SJCRH30 (cell line): ENCODE measurements at places on chromosomes 5 and 9.

DNA sequence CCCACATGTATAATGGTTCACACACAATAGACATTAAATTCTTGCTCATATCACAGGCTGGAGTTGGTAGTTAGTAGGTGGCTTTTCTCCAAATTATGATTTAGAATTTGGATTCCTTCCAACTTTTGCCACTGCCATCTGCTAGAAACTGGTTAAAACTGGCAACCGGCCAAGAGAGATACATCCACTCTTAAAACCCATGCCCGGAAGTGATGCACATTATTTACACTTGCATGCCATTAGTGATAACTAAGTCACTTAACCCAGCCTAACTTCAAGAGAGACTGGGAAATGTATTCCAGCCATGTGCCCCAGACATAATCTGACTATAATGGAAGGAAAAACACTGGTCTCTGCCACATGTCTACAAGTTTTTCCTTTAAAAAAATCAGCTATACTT, 395.7 kb upstream of the SEMA6A start:
- DNase-seq: peak; percentile 95

DNA sequence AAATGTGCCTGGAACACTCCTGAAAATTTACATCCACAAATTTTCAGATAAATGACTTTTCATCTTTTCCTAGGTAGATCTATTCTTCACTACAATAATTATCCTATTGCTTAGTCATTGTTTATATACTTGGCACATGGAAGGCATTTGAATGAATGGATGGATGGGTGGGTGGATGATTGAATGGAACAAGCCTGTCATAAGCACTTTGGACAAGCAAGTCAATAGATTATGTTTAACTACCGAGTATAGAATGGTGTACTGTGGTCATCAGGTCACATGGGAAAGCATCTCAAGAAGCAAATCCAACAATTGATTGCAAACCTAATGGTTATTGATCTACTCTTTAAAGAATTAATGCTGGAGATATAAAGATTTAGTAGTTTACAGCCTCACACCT, 114.4 kb upstream of the DMRTA1 start:
- no peak for DNase-seq

DNA sequence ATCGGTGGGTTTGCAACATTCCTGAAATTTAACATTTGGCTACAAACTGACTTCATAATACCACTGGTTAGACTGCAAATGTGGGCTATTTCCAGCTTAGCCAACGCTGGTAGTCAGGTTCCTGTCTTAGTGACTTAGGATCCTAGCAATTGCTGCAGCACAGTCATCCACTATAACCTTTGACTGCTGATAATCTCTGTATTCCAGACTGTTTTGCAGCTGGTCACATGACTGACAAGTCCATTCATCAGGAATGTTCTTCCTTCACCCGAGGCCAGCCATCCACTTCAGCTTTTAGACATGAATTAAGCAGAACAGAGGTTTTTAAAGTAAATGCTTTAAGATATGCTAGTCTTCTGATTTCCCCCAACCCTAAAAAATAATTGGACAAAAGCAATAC, 425.9 kb upstream of the MPDZ start:
- DNase-seq: peak; percentile 31

- DNase-seq: no peak
Observed at GRCh38 chr5:2280318-2280717, 397.6 kb upstream of the IRX4 start.

DNA sequence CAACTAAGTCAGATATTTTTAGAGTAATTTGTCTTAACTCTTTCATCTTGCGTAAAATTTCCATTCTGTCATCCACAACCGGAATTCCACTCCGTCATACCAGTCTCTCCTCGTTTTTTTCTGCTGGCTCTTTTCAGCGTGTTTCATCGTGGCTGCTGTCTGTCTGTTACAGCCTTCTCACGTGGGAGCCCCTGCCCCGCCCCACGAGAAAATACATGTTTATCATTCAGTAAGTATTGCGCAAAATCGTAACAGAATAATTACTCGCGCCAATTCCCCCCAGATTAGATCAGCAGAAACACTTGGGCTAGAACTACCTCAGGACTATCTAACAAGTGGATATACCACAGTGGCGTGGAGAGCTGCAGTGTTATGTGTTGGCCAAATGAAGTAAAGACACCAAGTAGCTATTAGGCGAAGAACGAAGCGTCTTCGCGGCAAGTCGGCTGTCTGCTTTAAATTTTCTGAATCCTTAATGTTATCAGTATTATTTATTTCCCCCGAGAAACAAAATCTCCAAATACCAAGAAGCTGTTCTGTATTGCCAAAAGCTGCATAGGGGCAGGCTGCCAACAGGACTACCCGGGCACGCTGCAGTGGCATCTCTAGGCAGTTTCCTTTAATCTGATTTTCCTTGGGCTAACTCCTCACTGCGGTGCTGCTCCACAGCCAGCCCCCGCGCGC, 566 bp upstream of the FOCAD start:
- DNase-seq: peak; percentile 32
